ENCODE measurements at places on chromosomes 2 and 18.

- no peak for DNase-seq
Observed at GRCh38 chr18:74082742-74083556, 64.7 kb downstream of the FBXO15 start.

- DNase-seq = peak; percentile 71
Observed at GRCh38 chr2:179096090-179096489, 46.2 kb upstream of the CCDC141 start.

- peak; percentile 34 for DNase-seq
Observed at GRCh38 chr2:49335546-49335945, 181.2 kb upstream of the FSHR start.

DNA sequence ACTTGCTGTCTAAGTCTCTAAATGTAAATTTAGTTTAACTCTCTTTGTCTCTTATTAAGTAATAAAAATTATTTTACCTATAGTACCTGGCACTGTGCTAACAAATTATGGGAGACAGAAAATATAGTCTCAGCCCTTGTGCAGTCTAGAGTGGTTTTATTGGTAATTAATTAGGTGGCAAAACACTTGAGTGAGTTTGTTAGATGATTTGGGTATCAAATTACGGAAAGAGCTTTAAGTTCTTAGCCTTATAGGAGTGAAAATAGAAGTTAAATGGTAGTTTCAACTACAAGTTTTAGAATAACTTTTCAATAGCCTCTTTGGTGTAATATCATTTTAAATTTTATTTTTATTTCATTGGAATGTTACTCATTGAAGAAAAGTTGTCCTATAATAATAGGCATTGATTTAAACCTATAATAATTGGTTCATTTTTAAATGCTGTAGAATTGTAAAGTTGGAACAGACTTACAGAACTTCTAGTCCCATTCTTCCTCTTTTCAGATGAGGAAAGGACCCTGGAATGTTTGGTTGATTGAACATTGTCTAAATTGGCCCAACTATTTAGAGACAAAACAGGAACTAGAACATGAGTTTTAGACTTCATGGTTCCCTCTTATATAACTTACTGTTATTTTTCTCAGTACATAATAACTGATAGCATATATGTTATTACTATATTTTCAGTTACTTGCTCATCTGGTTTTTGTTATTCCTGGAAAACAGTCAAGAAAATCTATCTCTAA lies 10.2 kb upstream of the HTR2B start:
- DNase-seq = peak; percentile 17

GRCh38 chr18:24937639-24938275 lies 414.2 kb downstream of the ZNF521 start:
- no peak for DNase-seq

GRCh38 chr2:132901661-132902060 lies 231.7 kb upstream of the LYPD1 start:
- no peak for DNase-seq

DNA sequence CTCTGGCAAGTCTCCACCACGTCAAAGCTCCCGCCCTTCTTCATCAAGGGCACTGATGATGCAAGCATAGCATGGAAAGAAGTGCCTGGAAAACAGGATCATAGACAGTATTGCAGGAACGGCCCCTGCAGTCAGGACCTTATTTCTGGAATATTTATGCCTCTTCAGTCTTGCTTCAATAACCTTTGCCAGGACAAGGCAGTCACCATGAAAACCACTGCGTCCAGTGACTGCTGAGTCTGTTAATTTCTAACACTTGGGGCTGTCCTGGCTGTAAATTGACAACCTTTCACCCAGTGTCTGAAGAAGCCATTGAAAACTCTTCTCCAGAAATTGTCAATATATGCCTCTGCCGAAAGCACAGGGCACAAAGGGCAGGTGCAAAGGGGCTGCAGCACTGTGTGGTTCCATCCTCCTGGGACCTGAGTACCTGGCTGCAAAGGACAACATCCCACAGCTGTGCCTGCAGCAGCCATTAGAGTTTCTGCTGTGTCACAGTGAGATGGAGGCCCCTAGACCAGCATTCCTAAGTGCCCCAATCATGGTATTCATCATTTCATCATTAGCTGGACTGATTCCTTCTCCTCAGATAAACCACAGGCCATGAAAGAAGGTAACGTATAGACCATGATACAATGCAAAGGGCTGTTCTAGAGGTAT lies 819.6 kb downstream of the RNF144A start:
- no peak for DNase-seq

GRCh38 chr2:104982111-104982510 lies 55.8 kb upstream of the MRPS9 start:
- no peak for DNase-seq

DNA sequence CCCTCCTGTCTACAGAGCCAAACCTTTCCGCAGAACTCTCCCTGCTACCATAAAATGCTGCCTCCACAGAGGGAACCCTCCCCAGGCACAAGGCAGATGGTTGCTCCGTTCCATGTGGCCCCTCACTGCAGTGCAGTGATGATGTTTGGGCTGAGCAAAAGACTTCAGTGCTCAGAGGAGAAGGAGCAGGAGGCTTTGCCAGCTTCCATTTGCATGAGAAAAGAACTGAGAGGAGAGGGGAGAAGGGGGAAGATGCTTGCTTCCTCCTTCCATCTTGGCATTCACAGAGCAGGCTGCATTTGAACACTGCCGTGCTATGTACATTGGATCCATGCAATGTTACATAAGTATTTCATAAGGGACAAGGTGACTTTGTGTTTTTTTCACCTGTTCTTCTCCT lies 46.6 kb upstream of the TMEM200C start:
- DNase-seq = no peak

- DNase-seq = no peak
Observed at GRCh38 chr2:39730685-39731302, 48.3 kb downstream of the THUMPD2 start.

DNA sequence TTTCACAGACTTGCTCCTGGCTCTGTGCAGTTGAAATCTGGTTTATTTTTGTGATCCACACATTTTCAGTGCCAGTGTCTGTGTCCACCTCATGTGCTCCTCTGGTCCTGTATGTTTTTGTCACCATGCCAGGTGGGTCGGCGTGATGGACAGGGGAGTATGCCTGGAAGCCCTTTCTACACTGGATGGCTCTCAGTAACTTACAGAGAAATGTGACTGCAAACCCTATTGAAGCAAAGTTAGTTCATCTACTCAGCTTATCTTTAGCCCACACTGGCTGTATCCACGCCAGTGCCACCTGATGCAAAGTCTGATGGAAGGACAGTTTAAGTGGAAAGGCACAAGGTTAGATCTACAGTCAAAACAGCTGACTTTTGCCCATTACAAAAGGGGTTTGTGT lies 4.3 kb downstream of the IMPA2 start:
- no peak for DNase-seq

- DNase-seq = no peak
Observed at GRCh38 chr2:230411570-230412370, 4.2 kb upstream of the SP100 start.

DNA sequence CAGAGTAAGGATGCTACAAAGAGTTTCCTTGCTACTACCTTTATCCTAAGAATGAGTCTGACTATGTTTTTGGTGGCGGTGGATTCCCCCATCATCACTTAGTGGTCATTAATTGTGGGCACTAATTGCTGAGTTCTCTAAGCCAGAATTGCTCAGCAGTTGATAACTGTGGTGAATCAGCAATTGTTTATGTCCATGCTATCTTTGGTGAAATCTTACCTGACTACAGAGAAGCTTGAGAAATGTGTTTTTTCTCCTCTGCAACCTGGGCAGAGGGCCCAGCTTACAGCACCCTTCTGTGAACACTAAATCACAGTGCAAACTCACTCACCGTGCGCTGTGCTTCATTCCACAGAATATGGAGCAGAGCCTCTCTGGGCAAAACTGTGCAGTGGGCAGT lies 683.6 kb downstream of the CNTNAP5 start:
- DNase-seq = no peak

DNA sequence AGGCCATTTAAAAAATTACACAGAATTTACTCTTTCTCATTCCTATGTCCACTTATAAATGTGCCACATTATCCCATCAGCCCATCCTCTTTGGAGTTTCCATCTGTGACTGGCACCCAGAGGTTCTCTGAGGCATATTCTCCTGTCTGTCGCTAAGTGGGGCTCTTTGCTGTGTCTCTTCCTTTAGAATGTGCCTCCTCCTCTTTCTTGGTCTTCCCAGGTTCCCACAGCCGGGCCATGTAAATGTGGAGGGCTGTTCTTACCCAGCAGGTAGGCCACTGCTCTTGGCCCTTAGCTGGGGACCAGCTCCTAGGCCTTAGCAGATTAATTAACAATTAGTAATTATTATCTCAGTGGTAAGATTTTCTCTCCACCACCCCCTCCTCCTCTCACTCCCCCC lies 167.0 kb downstream of the INSIG2 start:
- DNase-seq = no peak

- DNase-seq = no peak
Observed at GRCh38 chr2:223523551-223524001, 78.6 kb downstream of the SCG2 start.

DNA sequence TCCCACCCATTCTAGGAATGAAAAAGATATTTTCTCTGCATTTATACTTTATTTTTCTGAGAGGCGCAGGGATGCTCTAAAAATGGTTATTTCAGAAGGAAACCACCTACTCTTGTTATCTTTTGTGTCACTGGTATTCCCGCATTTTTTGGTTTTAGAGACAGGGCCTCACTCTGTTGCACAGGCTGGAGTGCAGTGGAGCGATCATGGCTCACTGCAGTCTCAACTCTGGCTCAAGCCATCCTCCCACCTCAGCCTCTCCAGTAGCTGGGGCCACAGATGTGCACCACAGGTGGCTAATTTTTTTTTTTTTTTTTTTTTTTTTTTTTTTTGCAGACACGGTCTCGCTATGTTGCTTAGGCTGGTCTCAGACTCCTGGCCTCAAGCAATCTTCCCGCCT lies 135.9 kb downstream of the NCK2 start:
- DNase-seq = no peak

DNA sequence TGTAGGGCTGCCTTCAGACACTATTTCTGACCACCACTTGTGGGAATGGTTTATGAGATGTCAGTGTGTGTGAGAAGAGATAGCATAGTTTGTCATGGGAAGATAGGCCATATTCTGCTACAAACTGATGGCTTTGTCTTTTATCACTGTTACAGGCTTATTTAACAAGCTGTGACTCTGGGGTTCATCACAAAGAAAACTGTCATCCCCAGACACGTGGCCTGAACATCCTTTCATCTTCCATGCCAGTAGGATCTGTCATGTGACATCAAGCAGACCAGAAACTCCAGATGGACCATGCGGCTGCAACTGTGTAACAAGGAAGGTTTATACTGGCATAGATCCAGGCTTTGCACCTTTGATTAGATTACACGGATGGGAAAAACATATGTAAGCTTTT lies 128.6 kb upstream of the KCNH7 start:
- DNase-seq = peak; percentile 58

DNA sequence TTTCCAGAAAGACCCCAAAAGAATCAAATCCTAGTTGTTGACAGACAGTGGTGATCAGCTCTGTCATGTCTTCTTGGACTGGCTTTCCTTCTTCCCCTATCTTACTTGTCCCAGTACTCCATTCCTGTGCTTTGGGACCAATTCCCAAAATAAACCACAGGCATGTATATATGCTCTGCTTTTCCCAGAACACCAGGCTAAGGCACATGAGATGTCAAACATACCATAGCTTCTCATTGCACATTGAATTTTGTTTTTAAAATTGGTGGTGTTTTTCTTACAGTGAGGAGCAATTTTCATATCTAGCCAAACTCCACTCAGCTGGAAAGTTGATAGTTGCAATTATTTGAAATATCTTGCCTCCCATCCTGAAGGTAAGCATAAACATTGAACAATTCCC lies 88.9 kb upstream of the RGPD4 start:
- DNase-seq = no peak

- DNase-seq = no peak
Observed at GRCh38 chr2:239965318-239965717, 59.8 kb downstream of the NDUFA10 start.

DNA sequence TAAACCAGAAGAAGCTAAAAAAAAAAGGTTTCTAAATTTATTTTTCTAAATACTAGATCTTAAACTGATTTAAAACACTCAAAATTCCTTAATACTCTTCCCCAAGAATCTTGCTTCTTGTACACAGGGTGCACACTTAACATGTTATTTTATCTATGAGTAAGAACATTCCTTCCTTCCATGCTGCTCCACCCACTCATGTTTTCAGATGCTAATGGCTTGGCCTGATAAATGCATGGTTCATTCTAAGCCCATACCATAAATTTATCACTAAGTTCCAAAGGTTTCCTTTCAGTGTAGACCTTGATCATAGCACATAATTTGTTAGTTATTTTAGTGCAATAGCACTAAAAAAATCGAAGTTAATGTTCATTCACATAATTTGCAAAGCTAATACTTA lies 8.1 kb downstream of the FBXO48 start:
- no peak for DNase-seq

DNA sequence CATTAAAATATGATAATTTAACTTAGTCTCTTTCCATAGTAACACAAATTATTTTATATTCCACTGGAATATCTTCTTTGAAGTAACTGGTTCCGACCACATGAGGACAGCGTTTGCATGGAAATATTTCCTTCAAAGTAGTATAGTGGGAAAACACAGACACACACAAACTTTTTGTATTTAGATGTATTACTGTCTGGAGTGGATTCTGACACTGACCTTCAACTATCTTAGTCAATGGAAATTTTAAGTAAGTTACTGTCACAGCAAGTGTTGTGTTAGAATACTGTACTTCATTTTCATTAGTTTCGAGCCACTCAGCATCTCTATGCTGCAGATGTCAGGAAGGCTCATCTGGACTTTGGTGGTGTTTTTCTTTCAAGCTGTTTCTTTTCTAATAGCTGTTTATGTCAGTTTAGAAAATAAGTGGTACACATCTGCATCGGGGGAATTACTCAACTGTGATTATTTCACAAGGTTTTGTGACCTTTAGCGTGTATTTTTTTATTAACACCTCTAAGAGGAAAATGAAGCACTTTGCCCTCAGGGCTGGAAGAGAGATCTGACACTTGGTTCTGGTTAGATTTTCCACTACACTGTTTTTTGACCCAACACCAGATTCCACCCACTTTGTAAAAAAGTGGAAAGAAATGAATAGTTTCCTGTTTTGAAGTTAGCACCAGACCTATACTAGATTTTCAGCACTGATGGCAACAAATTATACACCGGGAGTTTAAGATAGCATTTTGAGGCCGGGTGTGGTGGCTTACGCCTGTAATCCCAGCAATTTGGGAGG lies 18.9 kb upstream of the THOC1 start:
- no peak for DNase-seq

GRCh38 chr2:150339282-150339681 lies 148.2 kb downstream of the RND3 start:
- DNase-seq = no peak

Data from DMS153 (cell line).